ENCODE measurements at places on chromosomes 11 and 22.

- DNase-seq: no peak
Observed at GRCh38 chr11:88455974-88456373, 118.4 kb upstream of the CTSC start.

- DNase-seq: no peak
Observed at GRCh38 chr22:38313384-38313955, 3.8 kb downstream of the CSNK1E start.

- DNase-seq: no peak
Observed at GRCh38 chr11:9923280-9923679, 259.4 kb downstream of the SWAP70 start.

DNA sequence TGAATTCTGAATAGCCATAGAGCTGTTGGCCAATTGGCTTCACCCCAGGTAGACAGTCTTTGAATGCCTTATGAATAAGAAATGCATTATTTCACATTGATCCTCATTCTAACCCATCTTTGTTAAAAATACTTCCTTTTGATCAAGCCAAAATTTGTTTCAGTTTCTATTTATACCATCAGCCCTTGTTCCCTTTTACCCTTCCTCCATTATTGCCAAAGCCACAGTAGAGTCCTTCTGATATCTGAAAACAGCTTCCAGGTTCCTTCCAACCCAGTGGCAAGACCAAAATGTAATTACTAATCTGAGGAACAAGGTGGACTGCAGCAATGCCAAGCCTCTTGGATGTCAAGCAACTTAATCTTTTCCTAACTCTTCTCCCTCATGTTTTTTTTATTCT is 458.8 kb downstream of the BUD13 start:
- DNase-seq: no peak

GRCh38 chr22:39960791-39961746 is 872 bp downstream of the TMA7B start:
- peak; percentile 57 for DNase-seq

Data from stimulated activated effector memory CD8-positive, alpha-beta T cell treated with anti-CD3 and anti-CD28 coated beads, Interleukin-12 subunit alpha, Interleukin-12 subunit beta, amount 100 ng/mL, for 72 hours (primary cell).